ENCODE measurements at places on chromosomes 1 and 21. TPM values are rescaled to one million over a fixed set of nuclear protein-coding genes. Genes with fewer than 3 reads are reported as not detected.

The TTC24 gene
- total RNA-seq = not detected

The ERO1B gene
- total RNA-seq = 3.2 TPM

The FAM20B gene
- 38.1 TPM for total RNA-seq

The ZNHIT6 gene
- total RNA-seq = 14.8 TPM

The CHIT1 gene
- total RNA-seq = not detected

The HMGCS2 gene
- total RNA-seq = not detected

The CYP4X1 gene
- 1.6 TPM for total RNA-seq

The PROK1 gene
- total RNA-seq = not detected

The SPATA21 gene
- total RNA-seq = not detected

The BLACAT1 gene
- total RNA-seq = not detected

The FAM177B gene
- not detected for total RNA-seq

The C1orf141 gene
- not detected for total RNA-seq

The UTS2 gene
- not detected for total RNA-seq

The APOBEC4 gene
- total RNA-seq = not detected

The LINGO4 gene
- not detected for total RNA-seq

The AK5 gene
- 2.5 TPM for total RNA-seq

The DDI2 gene
- 21.3 TPM for total RNA-seq

The GNAT2 gene
- total RNA-seq = 0.42 TPM

The RPTN gene
- not detected for total RNA-seq

The HAO2 gene
- not detected for total RNA-seq

The ARHGEF2 gene
- total RNA-seq = 71.3 TPM

The TDRD5 gene
- total RNA-seq = not detected

The LAMC2 gene
- total RNA-seq = 13.0 TPM

The MRPS21 gene
- total RNA-seq = 60.9 TPM

The LCE3D gene
- not detected for total RNA-seq

The DIRAS3 gene
- 5.4 TPM for total RNA-seq

The FCAMR gene
- total RNA-seq = not detected

The CD1E gene
- total RNA-seq = not detected

The HES3 gene
- total RNA-seq = not detected

The ZSWIM5 gene
- 0.46 TPM for total RNA-seq

The SYDE2 gene
- 4.0 TPM for total RNA-seq

The SELL gene
- 1.5 TPM for total RNA-seq

The LCE1A gene
- not detected for total RNA-seq

The NUCKS1 gene
- total RNA-seq = 162 TPM

The CELA3B gene
- total RNA-seq = 0.26 TPM

The RNF186 gene
- total RNA-seq = not detected

The OR2T11 gene
- total RNA-seq = not detected

The PTPN22 gene
- total RNA-seq = 0.63 TPM

The MYBPHL gene
- not detected for total RNA-seq

The SMIM1 gene
- 0.74 TPM for total RNA-seq

The ADORA1 gene
- not detected for total RNA-seq

The MYBPH gene
- not detected for total RNA-seq

The DENND2C gene
- total RNA-seq = 0.32 TPM

The ITGB2 gene
- total RNA-seq = 0.07 TPM

The SLAMF6 gene
- not detected for total RNA-seq

The MSH4 gene
- total RNA-seq = 0.13 TPM

The GOLT1A gene
- not detected for total RNA-seq

The RGS13 gene
- not detected for total RNA-seq

The FABP3 gene
- 0.35 TPM for total RNA-seq

The A3GALT2 gene
- not detected for total RNA-seq

The IL19 gene
- not detected for total RNA-seq

The ATP1A4 gene
- total RNA-seq = not detected

Data from pulmonary artery endothelial cell (primary cell).